GM12864 (cell line): ENCODE measurements at places on chromosomes 1 and 21.

GRCh38 chr1:156291226-156292061, 4.0 kb downstream of the GLMP start:
- no peak for DNase-seq

DNA sequence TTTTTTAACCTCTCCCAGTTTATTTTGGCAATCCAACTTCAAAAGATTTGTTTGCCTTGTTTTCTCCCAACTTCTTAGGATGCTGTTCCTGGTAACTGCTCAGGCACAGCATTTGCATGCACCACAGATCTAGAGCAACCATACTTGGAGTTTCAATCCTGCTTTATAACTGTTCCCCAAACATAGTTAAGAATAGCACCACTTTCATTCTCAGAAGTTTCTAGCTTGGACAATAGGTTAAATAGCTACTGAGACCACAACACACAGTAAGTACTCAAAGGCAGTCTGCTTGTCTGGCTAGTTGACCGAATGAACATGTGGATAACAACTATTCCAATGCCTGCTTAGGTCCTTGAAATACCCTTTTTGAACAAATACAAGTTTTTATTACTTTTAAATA, 76.8 kb downstream of the FOXJ3 start:
- DNase-seq = no peak

- no peak for DNase-seq
Measured at GRCh38 chr1:57167997-57168396, 202.2 kb upstream of the C8B start.

GRCh38 chr1:64917328-64917861, 49.0 kb downstream of the JAK1 start:
- DNase-seq = no peak

- DNase-seq = no peak
Measured at GRCh38 chr1:11138952-11139351, 39.3 kb upstream of the EXOSC10 start.

DNA sequence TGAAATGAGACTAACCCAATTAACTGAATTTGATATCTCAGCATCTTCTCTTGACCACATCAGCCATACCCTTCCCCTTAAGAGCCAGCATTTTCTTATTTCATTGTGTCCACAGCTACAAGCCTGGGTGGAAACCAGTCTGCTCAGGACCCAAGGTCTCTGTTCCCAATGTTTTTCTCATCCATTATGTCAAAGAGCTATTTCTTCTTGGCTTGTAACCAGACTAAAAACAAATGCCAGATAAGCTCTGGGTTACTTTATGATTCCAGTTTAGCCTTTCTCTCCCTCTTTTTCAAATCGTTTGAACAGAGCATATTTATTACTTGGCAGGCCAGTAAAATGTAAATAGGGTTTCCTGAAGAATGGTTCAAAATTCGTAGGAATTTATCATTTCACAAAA, 109.3 kb upstream of the SPATA6 start:
- DNase-seq = no peak

GRCh38 chr1:239511875-239512274, 125.5 kb downstream of the CHRM3 start:
- no peak for DNase-seq

DNA sequence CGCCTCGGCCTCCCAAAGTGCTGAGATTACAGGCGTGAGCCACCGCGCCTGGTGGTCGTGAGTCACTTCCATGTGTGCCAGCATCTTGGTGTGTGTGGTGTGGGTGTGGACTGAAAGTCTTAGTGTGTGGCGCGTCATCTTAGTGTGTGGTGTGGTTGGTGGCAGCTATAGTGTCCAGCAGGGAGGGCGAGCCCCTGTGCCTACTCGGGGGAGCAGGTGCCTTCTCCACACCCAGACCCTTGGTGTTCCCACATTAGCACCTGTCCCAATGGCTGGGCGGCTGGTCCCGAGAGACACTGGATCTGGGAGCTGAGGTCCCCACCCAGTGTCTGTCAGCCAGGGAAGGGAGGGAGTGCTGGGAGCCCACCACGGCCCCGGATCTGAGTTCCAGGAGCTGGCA, 2.8 kb downstream of the SCNN1D start:
- DNase-seq = no peak
